Activated T-cell treated with anti-CD3 and anti-CD28 coated beads for 48 hours (primary cell): ENCODE measurements at places on chromosomes 7 and 10.

DNA sequence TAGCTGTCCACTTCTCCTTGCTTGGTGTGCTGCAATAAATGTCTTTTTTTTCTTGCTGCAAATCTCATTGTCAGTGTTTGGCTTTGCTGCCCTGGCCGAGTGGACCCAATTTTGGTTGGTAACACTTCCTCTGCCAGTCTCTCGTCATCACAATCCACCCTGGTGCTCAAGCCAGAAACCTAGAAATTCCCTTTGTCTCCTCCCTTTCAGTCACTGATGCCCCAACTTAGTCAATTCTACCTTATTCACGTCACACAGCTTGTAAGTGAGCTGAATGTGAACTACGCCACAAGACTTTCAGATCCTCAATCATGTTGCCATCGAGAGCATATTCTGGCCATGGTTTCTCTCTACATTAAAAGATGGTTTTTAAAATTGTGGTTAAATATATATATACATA is 13.0 kb upstream of the FRA10AC1 start:
- DNase-seq = no peak

GRCh38 chr7:66013938-66014337 is 31.9 kb upstream of the GUSB start:
- no peak for DNase-seq

GRCh38 chr10:33819206-33819605 is 484.7 kb upstream of the NRP1 start:
- DNase-seq = no peak

DNA sequence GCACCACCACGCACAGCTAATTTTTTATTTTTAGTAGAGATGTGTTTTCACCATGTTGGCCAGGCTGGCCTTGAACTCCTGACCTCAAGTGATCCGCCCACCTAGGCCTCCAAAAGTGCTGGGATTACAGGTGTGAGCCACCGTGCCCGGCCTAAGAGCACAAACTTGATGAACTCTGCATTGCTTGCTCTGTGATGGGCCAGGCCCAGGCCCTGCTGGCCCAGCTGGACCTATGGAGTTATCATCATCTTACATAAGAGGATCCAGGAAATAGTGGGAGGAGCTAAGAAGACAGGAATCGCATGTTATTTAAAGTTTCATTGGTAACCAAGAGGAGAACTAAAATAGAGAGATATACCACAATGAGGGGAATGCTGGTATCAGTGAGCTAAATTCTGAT is 86.9 kb downstream of the DAGLB start:
- DNase-seq = no peak

- no peak for DNase-seq
These were observed 98.7 kb downstream of the CTBP2 start for GRCh38 chr10:125061557-125062226.

DNA sequence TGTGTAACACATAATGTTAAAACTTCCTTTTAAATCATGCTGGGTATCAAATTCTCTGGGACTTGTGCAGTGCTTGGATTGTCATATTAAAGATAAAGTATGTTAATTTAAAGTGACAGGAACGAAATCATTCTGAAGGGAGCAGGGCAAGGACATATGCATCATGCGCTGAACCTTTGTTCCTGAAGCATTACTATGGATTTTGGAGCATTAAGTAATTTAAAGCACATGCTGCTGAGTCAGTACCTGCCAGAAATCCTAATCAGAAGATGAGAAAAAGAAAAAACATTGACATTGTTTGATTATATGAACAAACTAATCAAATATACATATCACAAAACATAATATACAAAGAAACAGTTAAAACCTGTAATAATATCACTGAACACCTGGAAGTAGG is 101.4 kb downstream of the MICU1 start:
- no peak for DNase-seq

DNA sequence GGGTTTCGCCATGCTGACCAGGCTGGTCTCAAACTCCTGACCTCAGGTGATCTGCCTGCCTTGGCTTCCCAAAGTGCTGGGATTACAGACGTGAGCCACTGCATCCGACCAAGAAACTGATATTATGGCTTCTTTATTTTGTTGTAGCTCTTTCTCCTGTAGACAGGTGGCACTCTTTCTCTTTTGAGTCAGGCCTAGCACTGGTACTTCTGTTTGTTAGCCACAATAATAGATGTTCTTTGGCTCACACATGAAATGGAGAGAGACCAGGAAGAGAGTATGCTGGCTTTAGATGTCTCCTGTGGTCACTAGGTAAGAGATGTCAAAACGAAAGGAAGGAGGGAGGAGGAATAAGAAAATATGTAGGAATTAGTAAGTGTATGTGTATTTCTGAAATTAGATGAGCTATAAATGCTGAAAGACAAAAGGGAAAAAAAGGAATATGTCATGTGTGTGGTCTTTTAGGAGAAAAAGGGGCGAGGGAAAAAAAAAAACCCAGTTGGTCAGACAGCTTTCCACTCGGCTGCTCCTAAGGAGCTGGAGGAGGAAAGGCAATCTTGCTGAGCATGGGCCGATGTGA is 78.7 kb downstream of the CLEC2L start:
- DNase-seq = no peak

GRCh38 chr10:25632802-25633201 is 301.2 kb upstream of the MYO3A start:
- no peak for DNase-seq

DNA sequence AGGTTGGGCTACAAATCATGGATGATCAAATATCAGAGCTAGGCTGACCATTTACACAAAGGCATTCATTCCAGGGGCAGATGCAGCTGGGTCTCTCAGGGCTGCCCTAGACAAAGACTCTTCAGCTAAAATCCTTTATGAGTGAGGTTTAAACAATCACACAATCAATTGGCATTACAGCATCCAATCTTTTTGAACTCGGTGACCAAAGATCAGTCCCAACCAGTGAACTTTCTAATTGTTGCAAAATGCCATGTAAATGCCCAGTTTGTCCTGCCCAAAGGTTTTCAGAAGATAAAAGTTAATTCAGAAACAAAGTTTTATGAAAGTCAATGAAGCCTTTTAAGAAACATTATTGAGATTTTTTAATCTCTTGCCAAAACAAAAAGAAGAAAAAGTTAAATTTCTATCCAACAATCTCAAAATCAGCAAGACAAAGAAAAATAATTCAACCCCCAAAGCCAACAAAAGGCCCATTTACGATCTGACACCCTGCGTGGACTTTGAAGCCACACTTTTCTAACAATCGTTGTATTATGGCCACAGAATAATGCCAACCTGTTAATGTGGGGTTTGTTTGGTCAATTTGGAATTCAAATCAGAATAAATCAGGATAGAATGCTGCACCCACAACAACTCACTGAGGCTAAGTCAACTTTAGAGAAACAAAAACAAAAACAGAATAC is 40.9 kb downstream of the GPR37 start:
- no peak for DNase-seq

GRCh38 chr7:69130396-69130795 is 467.9 kb upstream of the AUTS2 start:
- DNase-seq = no peak

DNA sequence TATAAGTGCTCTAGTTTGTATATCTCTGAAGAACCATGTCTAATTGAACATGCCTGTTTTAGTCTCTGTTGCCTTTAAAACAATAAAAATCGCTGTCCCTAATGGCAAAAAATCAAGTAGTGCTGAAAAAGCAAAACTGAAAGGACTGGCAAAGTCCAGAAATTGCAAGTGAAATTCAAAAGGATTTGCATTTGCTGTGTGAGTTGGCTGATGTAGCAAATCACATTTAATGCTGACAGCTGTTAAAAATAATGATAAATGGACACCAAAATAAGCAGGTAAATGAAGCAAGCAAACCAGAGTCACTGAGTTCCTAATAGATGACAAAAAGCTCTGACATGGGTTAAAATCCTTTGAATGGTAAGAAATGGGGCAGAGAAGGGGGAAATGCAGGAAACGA is 874.1 kb downstream of the GRM8 start:
- DNase-seq = no peak

GRCh38 chr7:70775570-70776156 is 356.3 kb upstream of the GALNT17 start:
- DNase-seq = no peak

- DNase-seq = no peak
These were observed 2.1 kb downstream of the ANK3 start for GRCh38 chr10:60387531-60387930.

DNA sequence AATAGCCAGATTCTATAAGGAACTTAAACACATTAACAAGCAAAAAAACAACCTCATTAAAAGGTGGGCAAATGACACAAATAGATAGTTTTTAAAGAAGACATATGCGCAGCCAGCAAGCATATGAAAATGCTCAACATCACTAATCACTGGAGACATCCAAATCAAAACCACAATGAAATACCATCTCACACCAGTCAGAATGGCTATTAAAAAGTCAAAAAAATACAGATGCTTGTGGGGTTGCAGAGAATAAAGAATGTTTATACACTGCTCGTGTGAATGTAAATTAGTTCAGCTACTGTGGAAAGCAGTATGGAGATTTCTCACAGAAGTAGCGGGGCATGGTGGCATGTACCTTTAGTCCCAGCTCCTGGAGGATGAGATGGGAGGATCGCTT is 164.0 kb downstream of the CHRM2 start:
- DNase-seq = no peak

GRCh38 chr10:19570120-19570519 is 246.1 kb upstream of the PLXDC2 start:
- no peak for DNase-seq

GRCh38 chr10:46516660-46517416 is 39.6 kb downstream of the GPRIN2 start:
- no peak for DNase-seq

DNA sequence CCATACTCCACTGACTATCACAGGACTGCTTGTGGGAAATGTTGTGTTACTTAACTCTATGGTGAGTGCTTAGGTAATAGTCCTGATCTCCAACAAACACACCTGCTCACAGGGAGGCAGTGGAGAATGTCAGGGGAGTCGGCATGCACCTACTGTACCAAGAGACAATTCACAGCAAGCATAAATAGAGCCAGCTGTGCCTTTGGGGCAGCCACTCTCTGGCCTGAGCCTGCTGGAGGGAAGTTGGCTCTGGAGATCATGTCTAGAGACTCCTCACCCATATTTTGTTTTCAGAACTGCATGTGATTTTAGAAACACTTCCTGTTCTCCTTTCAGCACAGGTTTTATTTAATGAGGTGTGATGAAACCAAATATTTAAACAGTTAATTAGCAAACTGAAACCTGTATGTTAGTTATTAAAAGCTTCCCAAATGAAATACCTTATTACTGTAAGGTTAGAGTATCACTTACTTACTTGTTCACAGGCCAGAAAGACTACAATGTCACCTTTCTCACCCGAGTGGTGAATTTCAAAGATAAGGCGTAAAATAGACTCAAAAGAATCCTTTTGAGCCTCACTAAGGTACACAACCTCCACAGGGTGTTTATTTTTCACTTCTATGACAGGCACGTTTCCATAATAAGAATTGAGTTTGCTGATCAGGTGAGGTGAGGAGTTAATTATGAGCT is 21.8 kb downstream of the DHX32 start:
- no peak for DNase-seq

- DNase-seq = no peak
These were observed 11.8 kb downstream of the FAS start for GRCh38 chr10:89002226-89002978.

- no peak for DNase-seq
These were observed 341.0 kb upstream of the PHF14 start for GRCh38 chr7:10632712-10633111.

- no peak for DNase-seq
These were observed 36.9 kb downstream of the CAPZA2 start for GRCh38 chr7:116899308-116899707.

DNA sequence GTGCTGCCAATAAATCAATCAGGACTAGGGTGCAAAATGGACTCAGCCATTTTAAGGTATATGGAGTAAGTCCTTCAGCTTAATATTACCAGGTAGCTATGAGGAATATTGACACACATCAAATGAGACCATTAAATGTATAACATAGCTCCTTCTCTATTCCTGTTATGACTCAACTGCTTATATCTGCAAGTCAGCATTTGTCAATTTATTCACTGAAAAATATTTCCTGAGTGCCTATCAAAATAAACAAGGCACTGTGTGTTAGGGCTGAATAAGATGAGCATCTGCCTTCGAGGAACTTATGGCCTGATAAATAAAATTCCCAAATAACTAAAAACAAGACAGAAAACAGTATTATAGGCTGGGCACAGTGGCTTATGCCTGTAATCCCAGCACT is 113.8 kb downstream of the CDK6 start:
- no peak for DNase-seq

DNA sequence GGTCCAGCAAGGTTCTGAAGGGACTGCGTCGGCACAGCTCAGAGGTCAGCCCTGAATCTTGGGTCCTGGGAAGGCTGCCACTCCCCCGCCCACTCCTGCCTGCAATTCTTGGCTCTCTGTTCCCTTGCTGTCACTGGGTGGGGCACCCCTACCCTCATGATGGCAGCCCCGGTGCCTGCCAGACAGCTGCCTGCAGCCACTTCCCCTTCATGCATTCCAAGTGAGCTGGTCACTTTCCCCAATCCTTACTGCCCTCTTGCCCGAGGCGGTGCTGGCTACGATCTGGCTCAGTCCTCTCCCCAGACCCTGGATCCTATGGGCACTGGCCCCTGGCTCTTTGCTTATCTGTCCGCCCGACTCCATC is 14.2 kb downstream of the MYL10 start:
- no peak for DNase-seq

- DNase-seq = no peak
These were observed 33.0 kb downstream of the MINDY4 start for GRCh38 chr7:30804078-30804661.

DNA sequence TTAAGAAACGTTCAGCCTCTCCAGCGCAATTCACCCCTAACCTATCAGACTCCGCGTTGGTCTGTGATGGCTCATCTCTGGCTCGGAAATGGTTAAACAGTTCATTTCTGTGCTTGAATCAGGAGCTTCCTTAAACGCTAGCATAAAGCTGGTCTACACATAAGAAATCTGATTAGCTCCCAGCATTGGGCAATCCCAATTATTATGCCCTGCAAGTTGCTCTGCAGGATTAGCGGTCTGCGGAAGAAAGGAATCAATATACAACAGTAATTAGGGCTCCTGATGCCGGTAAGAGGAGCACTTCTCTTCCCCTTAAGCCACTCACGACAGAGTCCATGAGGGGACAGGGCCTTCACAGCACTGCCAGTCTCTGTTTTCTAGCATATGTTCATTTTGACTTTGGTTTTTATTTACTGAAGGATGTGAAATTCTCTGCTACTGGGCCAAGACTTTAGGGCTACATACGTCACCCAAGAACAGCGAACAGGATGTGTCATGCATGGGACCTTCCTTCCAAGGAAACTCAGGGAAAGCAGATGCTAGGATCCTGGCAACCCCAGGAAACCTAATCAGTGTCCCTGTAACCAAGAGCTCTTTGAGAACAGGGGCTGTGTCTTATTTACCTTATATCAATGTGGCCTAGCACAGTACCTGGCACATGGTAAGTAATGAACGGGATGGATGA is 324.4 kb downstream of the KCNMA1 start:
- no peak for DNase-seq

- no peak for DNase-seq
These were observed 373.6 kb upstream of the LRGUK start for GRCh38 chr7:133753513-133753912.
